ENCODE measurements at places on chromosomes 2 and 18.

GRCh38 chr2:18362696-18363095 is 197.8 kb downstream of the RDH14 start:
- no peak for DNase-seq

- no peak for DNase-seq
Observed at GRCh38 chr2:203748331-203749126, 42.1 kb downstream of the CD28 start.

- no peak for DNase-seq
Observed at GRCh38 chr18:44374966-44375365, 305.7 kb upstream of the SETBP1 start.

- no peak for DNase-seq
Observed at GRCh38 chr2:39094717-39095363, 26.0 kb downstream of the SOS1 start.

- DNase-seq, result no peak
Observed at GRCh38 chr2:185700883-185701282, 37.7 kb upstream of the FSIP2 start.

- DNase-seq, result no peak
Observed at GRCh38 chr2:173185437-173185836, 109.8 kb downstream of the MAP3K20 start.

All from posterior cingulate gyrus (tissue), 11 donors.